ENCODE measurements at places on chromosomes 1 and 21. TPM values are rescaled to one million over a fixed set of nuclear protein-coding genes. Genes with fewer than 3 reads are reported as not detected.

GRCh38 chr1:2533365-2533764, 3.3 kb upstream of the HES5 start:
- DNase-seq, result no peak

GRCh38 chr1:205591522-205592351, 40.1 kb downstream of the ELK4 start:
- DNase-seq, result no peak

Gene PPIE
- 60.0 TPM for total RNA-seq

Gene NSUN4
- total RNA-seq, result 24.0 TPM

DNA sequence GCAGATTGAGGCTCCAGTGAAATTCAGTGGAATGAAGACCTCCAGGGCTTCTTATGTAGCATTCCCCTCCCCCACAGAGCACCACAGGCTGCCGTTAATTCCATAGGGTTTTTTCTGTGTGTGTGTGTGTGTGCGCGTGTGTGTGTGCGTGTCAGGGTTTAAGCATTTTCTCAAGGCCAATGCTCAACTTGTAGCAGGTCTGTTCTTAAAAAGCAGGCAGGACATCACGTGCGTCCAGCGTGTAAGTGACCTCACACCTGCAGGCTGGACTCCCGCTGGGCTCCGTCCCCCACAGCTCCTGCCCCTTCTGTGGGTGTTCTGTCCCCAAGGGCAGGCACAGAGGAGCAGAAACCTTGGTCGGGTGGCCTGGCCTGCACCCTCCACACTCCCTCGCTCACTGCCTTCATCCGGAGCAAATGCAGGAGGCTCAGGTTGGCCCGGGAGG, 5.3 kb downstream of the PRDM16 start:
- DNase-seq, result no peak

- DNase-seq, result no peak
Measured at GRCh38 chr1:205472737-205473441, 17.0 kb upstream of the BLACAT1 start.

GRCh38 chr1:26404641-26405040, 6.0 kb upstream of the LIN28A start:
- DNase-seq, result no peak

- DNase-seq, result no peak
Measured at GRCh38 chr1:178324003-178324402, 172.8 kb downstream of the CLEC20A start.

Gene GSTM5
- total RNA-seq, result not detected

DNA sequence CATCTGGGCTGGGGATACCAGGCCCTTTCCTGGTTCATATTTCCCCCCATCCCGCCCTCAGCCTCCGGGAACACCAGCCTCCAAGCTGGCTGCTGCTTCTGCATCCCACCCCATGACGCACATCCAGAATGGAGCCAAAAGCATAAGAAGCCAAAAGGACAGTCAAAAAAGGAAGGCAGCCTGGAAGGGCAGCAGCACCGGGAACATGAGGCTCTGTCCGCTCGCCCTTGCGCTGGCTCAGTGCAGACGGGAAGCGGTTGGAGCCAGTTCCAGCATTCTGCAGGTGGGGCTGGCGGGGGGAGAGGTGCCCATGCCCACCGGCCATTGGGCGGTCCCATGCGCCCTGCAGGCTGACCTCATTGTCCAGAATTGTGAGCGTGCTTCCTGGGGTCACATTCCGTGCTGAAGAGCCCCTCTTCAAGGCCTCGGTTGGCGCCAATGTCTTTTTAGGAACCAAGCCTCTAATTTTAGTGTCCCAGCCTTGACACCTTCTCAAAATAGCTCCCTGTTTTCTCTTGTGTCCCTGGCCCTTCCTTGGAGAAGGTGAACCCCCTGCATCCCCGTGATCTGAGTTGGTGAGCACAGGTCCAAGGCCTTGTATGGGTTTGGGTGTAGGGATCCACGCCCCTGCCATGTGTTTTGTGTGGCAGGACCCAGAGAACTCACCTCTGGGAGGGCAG, 28.4 kb upstream of the NPPB start:
- DNase-seq, result no peak

- DNase-seq, result no peak
Measured at GRCh38 chr1:159338018-159338417, 35.9 kb downstream of the FCER1A start.

Gene AKT3
- 12.1 TPM for total RNA-seq

DNA sequence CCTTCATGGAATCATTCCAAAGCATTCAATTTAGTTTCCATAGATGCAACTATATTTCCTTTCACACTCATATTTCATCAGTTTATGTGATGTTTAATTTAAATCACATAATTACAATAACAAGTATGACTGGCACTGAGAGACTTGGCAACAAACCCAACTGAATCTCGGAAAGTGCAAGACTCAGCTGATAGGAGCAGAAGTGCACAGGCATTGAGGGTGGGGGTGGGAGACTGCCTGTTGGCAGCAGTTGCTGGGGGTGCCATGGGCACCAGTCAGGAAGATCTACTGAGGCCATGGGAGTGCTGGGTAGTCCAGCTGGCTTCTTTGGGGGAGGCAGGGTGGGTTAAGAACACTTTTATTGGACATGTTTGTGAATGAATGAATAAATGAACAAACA, 10.4 kb upstream of the HMGB4 start:
- no peak for DNase-seq

DNA sequence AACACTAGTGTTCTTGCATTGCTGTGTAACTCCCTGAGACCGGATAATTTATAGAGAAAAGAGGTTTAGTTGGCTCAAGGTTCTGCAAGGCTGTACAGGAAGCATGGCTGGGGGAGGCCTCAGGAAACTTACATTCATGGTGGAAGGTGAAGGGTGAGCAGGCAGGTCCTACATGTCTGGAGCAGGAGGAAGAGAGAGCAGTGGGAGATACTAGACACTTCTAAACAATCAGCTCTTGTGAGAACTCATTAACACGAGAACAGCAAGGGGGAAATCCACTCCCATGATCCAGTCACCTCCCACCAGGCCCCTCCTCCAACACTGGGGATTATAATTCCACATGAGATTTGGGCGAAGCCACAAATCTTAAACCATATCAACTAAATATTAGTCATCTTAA, 30.1 kb downstream of the RNF2 start:
- no peak for DNase-seq

Gene KRTAP21-2
- not detected for total RNA-seq

- DNase-seq, result no peak
Measured at GRCh38 chr1:204340081-204340889, 19.4 kb downstream of the PLEKHA6 start.

DNA sequence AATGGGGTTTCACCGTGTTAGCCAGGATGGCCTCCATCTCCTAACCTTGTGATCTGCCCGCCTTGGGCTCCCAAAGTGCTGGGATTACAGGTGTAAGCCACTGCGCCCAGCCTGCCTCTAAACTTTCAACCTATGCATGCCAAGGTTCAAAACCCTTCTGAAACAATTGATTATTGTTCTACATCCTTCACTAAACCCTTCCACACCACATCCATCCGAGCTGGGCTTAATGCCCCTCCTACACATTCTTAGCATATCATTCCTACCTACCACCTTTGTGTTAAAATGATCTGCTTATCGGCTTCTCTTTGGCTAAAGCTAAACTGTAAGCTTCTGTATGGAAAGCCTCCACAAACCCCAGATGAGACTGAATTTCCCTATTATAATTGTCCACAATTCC, 40.8 kb upstream of the DOCK7 start:
- no peak for DNase-seq

- DNase-seq, result no peak
Measured at GRCh38 chr1:3481836-3482375, 27.4 kb downstream of the ARHGEF16 start.

DNA sequence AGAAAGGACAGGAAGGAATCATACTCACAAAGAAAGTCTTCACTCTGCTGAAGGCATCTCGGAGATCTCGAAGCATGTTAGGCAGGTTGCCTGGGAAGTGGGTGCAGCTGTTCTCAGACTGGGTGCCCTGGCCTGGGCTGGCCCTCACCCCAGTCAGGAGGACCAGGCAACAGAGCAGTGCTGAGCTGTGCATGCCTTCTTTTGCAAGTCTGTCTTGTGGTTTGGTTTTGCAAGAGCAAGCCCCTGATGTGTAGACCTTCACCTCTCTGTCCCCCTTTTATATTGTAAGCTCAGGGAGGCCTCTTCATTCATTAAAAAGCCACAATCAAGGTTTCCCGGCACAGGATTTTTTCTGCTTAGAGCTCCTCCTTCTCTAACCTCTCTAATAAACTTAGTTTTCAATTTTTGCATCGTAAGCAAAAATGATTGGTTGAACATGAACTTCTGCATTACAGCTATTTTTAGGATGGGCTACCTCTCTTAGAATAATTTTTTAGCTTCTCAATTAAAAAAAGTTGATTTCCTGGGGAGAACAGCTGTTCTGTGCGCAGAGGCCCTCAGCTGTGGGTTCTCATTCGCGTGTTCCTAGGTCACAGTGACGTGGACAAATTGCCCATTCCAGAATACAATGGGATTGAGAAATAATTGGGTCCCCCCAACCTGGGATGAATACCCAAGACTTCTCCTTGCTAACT, at the start of gene IL10:
Gene IL10 (minus strand): TSS at position 252 of the 695 bp plus-strand sequence. CDS start 59 bp downstream, at position 193.
- DNase-seq, result no peak

GRCh38 chr1:200862713-200863415, 9.9 kb upstream of the GPR25 start:
- no peak for DNase-seq

- no peak for DNase-seq
Measured at GRCh38 chr1:99455760-99456159, 190.2 kb upstream of the PALMD start.

DNA sequence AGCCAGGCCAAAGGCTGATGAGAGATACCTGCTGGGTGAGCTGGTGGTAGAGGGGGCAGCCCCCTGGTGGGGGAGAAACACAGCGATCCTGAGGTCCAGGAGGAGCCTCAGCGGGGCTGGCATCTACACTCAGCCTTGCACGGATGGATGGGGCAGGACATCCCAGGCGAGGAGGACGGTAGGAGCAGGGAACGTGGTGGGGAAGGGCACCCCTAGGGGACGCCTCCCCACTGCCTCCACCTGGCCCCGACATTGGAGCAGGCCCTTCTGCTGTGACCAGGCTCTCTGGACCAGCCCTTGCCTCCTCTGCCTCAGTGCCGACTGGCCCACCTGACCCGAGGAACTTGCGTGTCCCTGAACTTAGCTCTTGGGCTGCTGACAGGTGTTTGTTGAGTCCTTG, 6.4 kb upstream of the MMEL1 start:
- DNase-seq, result no peak

- DNase-seq, result no peak
Measured at GRCh38 chr1:186494832-186495271, 33.9 kb upstream of the PDC start.

DNA sequence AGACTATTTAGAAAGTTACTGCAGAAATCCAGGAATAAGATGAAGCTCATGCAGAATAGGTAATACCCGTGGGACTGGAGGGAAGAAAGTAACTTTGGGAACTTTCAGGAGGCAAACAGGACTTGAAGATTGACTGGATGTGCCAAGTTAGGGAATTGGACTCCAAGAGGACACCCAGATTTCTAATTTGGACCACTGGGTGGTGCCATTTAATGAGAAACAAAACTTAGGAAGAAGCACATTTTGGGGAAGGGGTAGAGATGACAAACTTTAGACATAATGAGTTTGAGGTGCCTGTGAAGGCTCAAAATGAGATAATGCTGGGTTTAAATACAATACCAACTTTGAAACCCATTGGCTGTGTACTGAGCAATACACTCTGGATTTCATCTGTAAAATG, 3.3 kb upstream of the B4GALT3 start:
- DNase-seq, result no peak

- no peak for DNase-seq
Measured at GRCh38 chr1:23420778-23421177, 3.8 kb downstream of the TCEA3 start.

GRCh38 chr1:162388083-162388594, 6.6 kb downstream of the C1orf226 start:
- no peak for DNase-seq

All from kidney epithelial cell (primary cell).